Stimulated activated CD8-positive, alpha-beta memory T cell treated with anti-CD3 and anti-CD28 coated beads, Interleukin-2, amount 100 ng/mL, for 1 hour (primary cell): ENCODE measurements at places on chromosomes 5 and 9.

- DNase-seq: no peak
These were observed 130.0 kb upstream of the LHFPL2 start for GRCh38 chr5:78778538-78778937.

DNA sequence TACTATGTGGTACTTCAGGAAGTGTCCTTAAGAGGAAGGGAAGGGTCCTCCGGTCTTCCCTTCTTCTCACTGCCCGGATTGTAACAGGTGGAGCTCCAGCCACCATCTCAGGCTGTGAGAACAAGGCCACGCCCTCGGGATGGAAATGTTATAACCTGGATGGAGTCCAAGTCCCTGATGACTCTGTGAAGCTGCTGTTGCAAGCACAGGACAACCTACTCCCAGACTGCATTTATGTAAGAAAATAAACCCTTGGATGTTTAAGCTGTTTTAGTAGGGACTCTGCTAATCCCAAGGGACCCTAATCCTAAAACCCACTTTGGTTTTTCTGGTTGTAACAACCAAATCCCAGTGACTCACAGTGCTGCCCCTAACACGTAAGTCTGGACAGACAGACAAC, 221.6 kb downstream of the ACTL7B start:
- no peak for DNase-seq

DNA sequence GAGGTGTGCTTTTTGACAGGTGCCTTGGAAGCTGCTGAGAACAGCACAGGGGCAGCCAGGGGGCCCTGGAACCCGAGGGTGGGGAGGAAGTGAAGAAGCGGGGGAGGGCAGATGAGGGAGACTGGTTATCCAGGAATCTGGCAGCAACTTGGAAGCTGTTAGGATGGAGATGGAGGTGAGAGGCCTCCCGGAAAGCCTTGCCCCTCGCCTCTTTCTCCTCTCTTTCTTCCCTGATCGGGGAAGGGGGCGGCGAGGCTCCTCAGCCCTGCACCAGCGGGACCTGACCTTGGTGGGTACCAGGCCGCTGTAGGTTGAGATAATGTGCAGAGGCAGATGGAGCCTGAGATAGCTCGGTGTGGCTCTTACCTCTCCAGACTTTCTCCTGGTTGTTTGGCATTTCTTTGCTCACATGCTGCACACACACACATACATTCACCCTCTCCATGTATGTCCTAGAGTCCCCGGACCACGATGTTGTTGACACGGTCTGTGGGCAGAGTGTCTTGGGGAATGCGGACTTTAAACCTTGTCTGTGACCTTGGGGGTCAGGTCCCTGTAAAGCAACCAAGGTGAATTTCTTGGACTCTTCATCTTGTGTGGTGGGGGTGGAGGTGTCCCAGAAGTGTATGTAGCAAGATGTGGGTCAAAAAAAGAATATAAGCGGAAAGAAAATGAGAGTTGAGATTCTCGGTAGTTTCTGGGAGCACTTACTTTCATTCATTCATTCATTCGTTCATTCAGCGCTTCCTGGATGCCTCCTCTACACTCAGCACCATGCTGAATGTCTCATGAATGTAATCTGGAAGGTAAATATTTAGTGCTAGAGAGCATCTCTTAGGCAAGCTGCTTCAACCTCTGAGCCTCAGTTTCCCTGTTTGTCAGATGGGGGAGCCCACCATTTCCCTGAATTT, 1.6 kb downstream of the WWC1 start:
- DNase-seq: no peak

DNA sequence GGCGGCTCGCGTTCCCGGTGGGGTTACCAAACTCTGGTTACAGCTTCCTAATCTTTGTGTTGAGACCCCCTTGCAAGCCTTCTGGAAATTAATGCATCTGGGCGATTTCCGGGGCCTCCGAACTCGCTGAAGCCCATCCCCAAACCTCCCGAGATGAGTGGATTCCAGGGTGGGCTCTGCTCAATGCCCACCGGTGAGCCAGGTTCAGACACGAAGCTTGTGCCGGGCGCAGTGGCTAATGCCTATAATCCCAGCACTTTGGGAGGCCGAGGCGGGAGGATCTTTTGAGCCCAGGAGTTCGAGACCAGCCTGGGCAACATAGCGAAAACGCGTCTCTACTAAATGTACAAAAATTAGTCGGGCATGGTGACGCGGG, 356 bp upstream of the HACD4 start:
- DNase-seq: no peak

- DNase-seq: no peak
These were observed 164.9 kb downstream of the KCTD16 start for GRCh38 chr5:144335561-144335960.

- DNase-seq: no peak
These were observed 3.2 kb downstream of the CEL start for GRCh38 chr9:133065070-133065388.

GRCh38 chr9:133976887-133977286, 15.2 kb downstream of the VAV2 start:
- DNase-seq: no peak

GRCh38 chr5:168159425-168159824, 132.0 kb upstream of the WWC1 start:
- no peak for DNase-seq

DNA sequence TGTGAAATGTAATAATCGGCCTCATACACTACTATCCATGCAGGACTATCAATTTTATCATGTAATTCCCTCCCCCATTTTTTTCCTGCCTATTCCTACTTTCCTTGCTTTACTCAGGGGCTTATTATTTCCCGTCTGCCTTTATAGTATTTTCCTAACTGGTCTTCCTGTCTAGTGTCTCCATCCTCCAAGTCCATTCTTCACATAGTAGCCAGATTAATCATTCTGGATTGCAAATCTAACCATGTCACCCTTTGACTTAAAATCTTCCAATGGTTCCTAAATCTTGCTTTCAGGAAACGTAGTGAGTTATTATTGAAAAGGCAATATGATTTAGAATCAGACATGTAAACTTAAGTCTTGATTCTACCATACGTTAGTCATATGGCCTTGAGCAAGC, 307.4 kb upstream of the HAPLN1 start:
- DNase-seq: no peak
